ENCODE measurements at places on chromosomes 7 and 10. TPM values are rescaled to one million over a fixed set of nuclear protein-coding genes. Genes with fewer than 3 reads are reported as not detected.

The CREB5 gene
- total RNA-seq = 0.15 TPM

- H3K36me3 ChIP-seq = no peaks in the 10 kb centered on the region
- no peaks in the 10 kb centered on the region for H3K4me1 ChIP-seq
Measured at GRCh38 chr7:119596651-119597050, 676.3 kb upstream of the KCND2 start.

GRCh38 chr7:77542409-77542808 lies 5.3 kb downstream of the PTPN12 start:
- peaks cover 36% of the 10 kb centered on the region for H3K4me1 ChIP-seq
- DNase-seq = no peak
- H3K36me3 ChIP-seq = no peaks in the 10 kb centered on the region
- H3K27ac ChIP-seq = no peak overlapping the region
- no peak overlapping the region for H3K4me3 ChIP-seq

- H3K27ac ChIP-seq = no peak overlapping the region
- no peak overlapping the region for H3K4me3 ChIP-seq
- H3K4me1 ChIP-seq = no peaks in the 10 kb centered on the region
- H3K36me3 ChIP-seq = no peaks in the 10 kb centered on the region
- DNase-seq = no peak
- H3K27me3 ChIP-seq = no peaks in the 10 kb centered on the region
Measured at GRCh38 chr10:127283576-127283975, 87.2 kb upstream of the INSYN2A start.

GRCh38 chr7:150964593-150965111 lies 13.5 kb downstream of the KCNH2 start:
- no peaks in the 10 kb centered on the region for H3K36me3 ChIP-seq
- H3K4me1 ChIP-seq = peaks cover 5% of the 10 kb centered on the region
- peaks cover 9% of the 10 kb centered on the region for H3K27me3 ChIP-seq
- H3K27ac ChIP-seq = no peak overlapping the region

DNA sequence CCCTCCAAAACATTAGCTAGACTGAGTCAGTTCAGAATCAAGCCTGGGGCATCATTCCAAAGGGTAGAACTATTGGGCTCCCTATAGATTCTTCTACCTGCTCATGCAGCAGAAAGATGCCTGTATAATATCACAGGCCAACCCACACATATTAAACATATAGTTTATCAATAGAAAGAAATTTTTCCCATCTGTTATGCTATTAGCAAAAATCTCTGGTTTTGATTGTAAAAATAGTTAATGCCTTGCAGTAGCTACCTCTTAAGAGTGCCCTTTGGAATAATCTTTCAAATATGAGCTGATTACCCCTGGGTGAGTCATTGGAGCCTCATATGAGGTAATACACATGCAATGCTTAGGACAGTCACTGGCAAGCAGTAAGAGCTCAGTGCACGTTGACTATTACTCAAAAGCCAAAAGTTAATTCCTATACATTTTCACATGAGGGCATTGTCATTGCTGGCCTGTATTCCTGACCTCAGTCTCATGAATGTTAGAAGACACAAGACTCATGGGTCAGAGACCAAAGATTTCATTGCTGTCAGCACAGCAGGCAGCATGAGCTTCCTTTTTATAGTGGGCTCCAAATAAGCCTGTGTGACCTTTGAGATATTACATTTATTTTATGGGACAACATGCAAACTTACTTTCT lies 180.0 kb downstream of the FGFR2 start:
- H3K36me3 ChIP-seq = no peaks in the 10 kb centered on the region
- H3K27me3 ChIP-seq = no peaks in the 10 kb centered on the region

GRCh38 chr7:68063171-68063570 lies 1066.5 kb downstream of the TYW1 start:
- no peaks in the 10 kb centered on the region for H3K36me3 ChIP-seq
- H3K27ac ChIP-seq = no peak overlapping the region
- DNase-seq = no peak
- no peak overlapping the region for H3K4me3 ChIP-seq

DNA sequence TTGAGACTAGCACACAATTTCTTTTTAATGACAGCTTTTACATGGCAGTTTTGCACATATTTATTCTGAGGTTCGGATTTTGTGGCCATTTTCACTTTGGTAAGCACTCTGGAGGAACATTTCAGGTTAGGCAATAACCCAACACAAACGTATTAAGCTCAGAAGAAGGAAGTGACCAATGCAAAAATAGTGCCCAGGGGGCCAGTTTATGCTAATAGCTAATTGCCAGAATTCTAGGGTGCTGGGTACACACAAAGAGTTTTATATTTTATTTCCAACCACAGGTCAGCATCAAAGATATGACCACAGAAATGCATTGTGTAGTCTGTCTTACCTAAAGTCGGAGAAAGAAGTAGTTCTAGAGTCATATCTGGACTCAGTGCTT lies 8.4 kb upstream of the AGR2 start:
- H3K4me1 ChIP-seq = no peaks in the 10 kb centered on the region
- H3K27me3 ChIP-seq = peaks cover 5% of the 10 kb centered on the region
- no peak for DNase-seq
- H3K27ac ChIP-seq = no peak overlapping the region
- no peaks in the 10 kb centered on the region for H3K36me3 ChIP-seq

The RBP4 gene
- not detected for total RNA-seq

- no peak for DNase-seq
- H3K27me3 ChIP-seq = no peaks in the 10 kb centered on the region
- peaks cover 16% of the 10 kb centered on the region for H3K36me3 ChIP-seq
Measured at GRCh38 chr7:6438427-6438826, 9.3 kb downstream of the DAGLB start.

The HOXA3 gene
- total RNA-seq = not detected

- H3K27ac ChIP-seq = peak overlapping the region; percentile 81
- H3K36me3 ChIP-seq = peaks cover 84% of the 10 kb centered on the region
- H3K27me3 ChIP-seq = no peaks in the 10 kb centered on the region
- peaks cover 91% of the 10 kb centered on the region for H3K4me1 ChIP-seq
- no peak overlapping the region for H3K4me3 ChIP-seq
Measured at GRCh38 chr7:26189697-26190096, 10.8 kb downstream of the HNRNPA2B1 start.

DNA sequence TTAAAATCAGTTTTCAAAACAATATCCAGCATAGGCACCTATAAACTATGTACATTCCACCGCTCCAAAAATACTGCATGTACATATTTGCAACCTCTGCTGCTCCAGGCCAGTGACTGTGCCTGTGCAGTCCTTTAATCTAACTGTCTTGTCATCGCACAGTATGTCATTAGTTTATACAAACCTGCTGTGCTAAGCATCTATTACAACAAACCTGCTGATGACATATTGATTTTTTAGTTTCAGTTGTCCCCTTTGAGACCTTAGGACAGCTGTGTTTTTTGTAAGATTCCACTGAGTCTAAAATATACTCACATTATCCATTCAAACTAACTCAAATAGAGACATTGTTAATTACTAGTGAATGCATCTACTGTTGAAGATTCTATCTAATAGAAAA lies 33.1 kb downstream of the SEMA3C start:
- no peak for DNase-seq
- H3K4me1 ChIP-seq = no peaks in the 10 kb centered on the region
- H3K27me3 ChIP-seq = no peaks in the 10 kb centered on the region

DNA sequence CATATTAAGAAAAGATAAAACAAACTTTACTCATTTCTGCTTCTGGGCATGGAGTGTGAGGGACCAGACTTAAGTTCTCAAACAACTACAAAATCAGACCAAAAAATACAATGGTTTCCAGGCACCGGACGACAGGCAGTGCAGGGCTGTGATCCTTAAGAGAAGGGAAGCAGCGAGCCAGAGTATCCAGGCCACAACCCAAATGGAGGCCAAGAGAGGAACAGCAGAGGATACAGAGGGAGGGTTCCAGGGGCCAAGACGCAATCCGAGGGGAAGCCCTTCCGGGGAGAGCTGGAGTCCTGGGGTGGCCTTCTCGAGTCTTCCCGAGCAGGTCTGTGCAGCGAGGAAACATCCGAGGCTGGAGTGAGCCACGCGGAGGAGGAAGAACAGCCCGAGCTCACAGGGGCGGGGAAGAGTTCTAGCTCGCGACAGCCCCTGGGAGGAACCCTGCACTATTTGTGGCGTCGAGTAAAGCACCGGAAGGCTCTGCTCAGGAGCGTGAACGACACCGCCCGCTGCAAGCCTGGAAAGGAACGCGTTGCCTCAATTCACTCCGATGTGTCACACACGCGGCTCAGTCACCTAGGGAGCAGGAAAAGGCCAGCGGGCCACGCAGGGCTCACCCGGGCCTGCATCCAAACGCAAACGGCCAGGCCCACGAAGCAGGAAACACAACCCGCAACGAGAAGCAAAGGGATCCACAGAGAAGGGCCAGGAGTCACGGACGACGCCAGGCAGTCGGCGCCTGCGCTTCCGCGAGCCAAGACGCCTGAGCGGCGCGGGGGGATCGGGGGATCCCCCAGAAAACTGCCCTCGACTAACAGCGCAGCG lies 933 bp upstream of the RNF32 start:
- H3K4me3 ChIP-seq = peak overlapping the region; percentile 88
- peaks cover 8% of the 10 kb centered on the region for H3K4me1 ChIP-seq
- H3K36me3 ChIP-seq = peaks cover 6% of the 10 kb centered on the region
- peaks cover 10% of the 10 kb centered on the region for H3K27me3 ChIP-seq
- peak overlapping the region; percentile 54 for H3K27ac ChIP-seq

- no peaks in the 10 kb centered on the region for H3K36me3 ChIP-seq
- no peak within 1 kb of the TSS for H3K27ac ChIP-seq
- DNase-seq = peak; percentile 49
- H3K4me3 ChIP-seq = peak within 1 kb of the TSS; percentile 71
- peaks cover 38% of the 10 kb centered on the region for H3K4me1 ChIP-seq
Measured at GRCh38 chr10:27745732-27746396, at the start of gene MKX. Gene MKX (minus strand): TSS chr10:27745819. CDS start chr10:27743415, 2,404 bp downstream.

GRCh38 chr10:43125881-43126731 lies 12.1 kb upstream of the CSGALNACT2 start:
- no peaks in the 10 kb centered on the region for H3K36me3 ChIP-seq
- no peak overlapping the region for H3K27ac ChIP-seq
- H3K4me1 ChIP-seq = peaks cover 35% of the 10 kb centered on the region
- no peak overlapping the region for H3K4me3 ChIP-seq

The WEE2 gene
- not detected for total RNA-seq

GRCh38 chr7:134697205-134697886 lies 50.7 kb downstream of the BPGM start:
- H3K4me1 ChIP-seq = no peaks in the 10 kb centered on the region
- no peak overlapping the region for H3K4me3 ChIP-seq
- no peak for DNase-seq

DNA sequence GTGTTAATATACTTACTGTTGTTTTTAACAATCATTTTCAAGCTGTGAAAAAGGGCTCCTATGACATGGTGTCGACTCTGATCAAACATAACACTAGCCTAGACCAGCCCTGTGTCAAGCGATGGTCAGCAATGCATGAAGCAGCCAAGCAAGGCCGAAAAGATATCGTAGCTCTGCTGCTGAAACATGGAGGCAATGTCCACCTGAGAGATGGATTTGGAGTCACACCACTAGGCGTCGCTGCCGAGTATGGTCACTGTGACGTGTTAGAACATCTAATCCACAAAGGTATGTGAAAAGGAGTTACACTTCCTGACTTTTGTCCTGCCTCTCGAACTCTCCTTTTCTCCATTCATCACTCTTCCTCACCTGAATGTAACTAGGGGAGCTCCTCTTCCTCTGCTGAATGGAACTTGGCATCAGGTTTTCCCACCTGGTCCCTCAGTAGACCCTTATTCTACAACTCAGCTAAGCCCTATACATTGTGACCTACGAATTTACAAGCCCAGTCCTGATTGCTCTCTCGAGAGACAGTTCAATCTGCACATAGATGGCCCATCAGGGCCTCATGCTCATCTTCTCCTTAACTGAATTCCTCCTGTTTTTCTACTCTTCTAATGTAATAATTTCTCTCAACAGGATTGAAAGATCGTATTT lies 23.0 kb downstream of the ASB15 start:
- no peaks in the 10 kb centered on the region for H3K36me3 ChIP-seq
- H3K4me3 ChIP-seq = no peak overlapping the region
- H3K27ac ChIP-seq = no peak overlapping the region
- peak; percentile 80 for DNase-seq
- H3K4me1 ChIP-seq = no peaks in the 10 kb centered on the region

- no peak overlapping the region for H3K27ac ChIP-seq
- no peak overlapping the region for H3K4me3 ChIP-seq
- no peaks in the 10 kb centered on the region for H3K36me3 ChIP-seq
- H3K4me1 ChIP-seq = no peaks in the 10 kb centered on the region
Measured at GRCh38 chr10:55183993-55184392, 383.0 kb upstream of the PCDH15 start.

GRCh38 chr10:80829562-80829961 lies 291.9 kb downstream of the SH2D4B start:
- H3K27ac ChIP-seq = no peak overlapping the region
- peaks cover 3% of the 10 kb centered on the region for H3K36me3 ChIP-seq
- no peaks in the 10 kb centered on the region for H3K4me1 ChIP-seq
- H3K27me3 ChIP-seq = no peaks in the 10 kb centered on the region
- DNase-seq = no peak
- H3K4me3 ChIP-seq = no peak overlapping the region

DNA sequence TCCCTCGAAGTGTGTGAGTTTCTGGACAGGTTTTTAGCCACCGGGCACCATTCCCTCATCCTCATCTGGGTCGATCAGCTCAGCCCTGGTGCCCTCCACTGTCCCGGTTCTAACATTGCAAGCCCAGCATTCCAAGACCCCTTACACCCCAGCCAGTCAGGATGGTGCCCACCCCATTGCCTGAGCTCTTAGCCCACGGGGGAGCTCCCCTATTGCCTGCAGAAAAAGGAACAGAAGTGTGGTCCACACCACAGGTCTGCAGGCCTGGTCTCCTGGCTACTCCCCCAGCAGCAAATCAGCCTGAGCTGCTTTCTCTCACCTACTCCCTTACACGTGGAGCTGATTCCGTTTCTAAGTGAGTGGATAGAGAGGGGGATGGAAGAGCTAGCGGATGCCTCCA lies 4.8 kb downstream of the CALML5 start:
- H3K36me3 ChIP-seq = peaks cover 6% of the 10 kb centered on the region
- no peak overlapping the region for H3K4me3 ChIP-seq
- no peaks in the 10 kb centered on the region for H3K4me1 ChIP-seq
- H3K27me3 ChIP-seq = no peaks in the 10 kb centered on the region

DNA sequence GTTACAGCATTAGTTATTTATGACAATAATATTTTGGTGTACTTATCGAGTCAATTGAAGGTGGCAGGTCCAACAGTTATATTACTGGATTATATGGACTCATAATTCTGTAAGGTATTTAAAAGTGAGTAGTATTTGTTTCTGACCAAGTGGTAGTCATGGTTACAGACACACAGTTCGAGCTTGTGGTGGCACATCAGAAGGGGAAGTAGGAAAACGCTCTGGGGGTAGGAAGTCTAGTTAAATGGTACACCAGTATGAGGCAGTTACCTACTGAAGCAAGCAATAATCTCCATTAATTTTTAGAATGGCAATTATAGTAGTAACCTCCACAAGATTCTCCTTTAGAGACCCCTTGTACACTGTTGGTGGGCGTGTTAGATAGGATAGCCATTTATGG lies 541.2 kb downstream of the ETV1 start:
- no peak overlapping the region for H3K4me3 ChIP-seq
- no peaks in the 10 kb centered on the region for H3K36me3 ChIP-seq
- H3K27me3 ChIP-seq = no peaks in the 10 kb centered on the region
- H3K27ac ChIP-seq = no peak overlapping the region

The AOAH gene
- total RNA-seq = 2.4 TPM

- no peak overlapping the region for H3K27ac ChIP-seq
- H3K27me3 ChIP-seq = no peaks in the 10 kb centered on the region
- no peak overlapping the region for H3K4me3 ChIP-seq
- no peaks in the 10 kb centered on the region for H3K36me3 ChIP-seq
Measured at GRCh38 chr7:84264396-84264795, 69.8 kb upstream of the SEMA3A start.

The SSBP1 gene
- total RNA-seq = 234 TPM

GRCh38 chr10:86357041-86357440 lies 9.6 kb downstream of the GRID1 start:
- no peaks in the 10 kb centered on the region for H3K36me3 ChIP-seq
- DNase-seq = no peak
- no peak overlapping the region for H3K27ac ChIP-seq
- H3K27me3 ChIP-seq = peaks cover 5% of the 10 kb centered on the region

Measured in activated CD4-positive, alpha-beta memory T cell treated with anti-CD3 and anti-CD28 coated beads for 36 hours (primary cell).